ENCODE measurements at places on chromosomes 3 and 15.

DNA sequence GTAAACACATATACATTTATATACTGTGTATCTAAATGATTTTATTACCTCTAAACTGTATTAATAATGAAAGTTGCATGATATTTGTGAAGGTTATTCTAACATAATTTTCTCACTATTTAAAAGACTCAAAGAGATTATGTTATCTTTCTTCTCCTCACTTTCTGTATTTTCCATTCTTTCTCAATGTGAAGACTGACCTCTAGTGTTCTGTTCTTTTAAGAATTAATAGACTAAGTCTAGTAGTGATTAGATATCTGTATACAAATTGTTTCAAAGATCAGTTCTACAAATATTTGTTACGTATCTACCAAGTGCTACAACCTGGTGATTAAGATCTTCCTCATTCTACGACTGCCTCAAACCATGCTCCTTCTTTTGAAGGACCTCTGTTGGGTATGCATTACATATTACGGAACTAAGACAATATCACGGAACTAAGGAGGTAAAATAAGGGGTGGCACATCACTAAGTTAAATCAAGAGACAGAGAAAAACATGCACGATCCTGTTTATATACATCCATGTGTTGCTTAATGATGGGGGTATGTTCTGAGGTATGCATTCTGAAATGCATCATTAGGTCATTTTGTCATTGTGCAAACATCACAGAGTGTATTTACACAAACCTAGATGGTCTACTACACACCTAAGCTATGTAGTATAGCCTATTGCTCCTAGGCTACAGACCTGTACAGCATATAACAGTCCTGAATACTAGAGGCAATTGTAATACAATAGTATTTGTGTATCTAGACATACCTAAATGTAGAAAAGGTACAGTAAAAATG, 161.5 kb upstream of the KBTBD8 start:
- no peak for DNase-seq

DNA sequence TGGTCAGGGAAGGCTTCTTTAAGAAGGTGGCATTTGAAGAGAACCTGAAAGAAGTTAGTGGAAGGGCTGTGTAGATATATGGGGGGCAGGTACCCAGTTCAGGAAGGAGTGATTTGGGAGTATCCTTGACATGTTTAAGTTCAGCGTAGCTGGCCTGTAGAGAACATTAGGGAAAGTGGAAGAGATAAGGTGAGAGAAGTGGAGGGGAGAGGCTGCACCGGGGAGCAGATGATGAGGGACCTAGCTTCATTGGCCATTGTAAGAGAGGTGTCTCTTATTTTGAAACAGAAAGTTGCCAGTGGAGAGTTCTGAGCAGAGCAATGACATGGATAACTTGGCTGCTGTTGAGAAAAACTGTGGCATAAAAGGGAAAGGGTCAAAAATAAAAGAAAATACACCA, 44.6 kb upstream of the MME start:
- no peak for DNase-seq

DNA sequence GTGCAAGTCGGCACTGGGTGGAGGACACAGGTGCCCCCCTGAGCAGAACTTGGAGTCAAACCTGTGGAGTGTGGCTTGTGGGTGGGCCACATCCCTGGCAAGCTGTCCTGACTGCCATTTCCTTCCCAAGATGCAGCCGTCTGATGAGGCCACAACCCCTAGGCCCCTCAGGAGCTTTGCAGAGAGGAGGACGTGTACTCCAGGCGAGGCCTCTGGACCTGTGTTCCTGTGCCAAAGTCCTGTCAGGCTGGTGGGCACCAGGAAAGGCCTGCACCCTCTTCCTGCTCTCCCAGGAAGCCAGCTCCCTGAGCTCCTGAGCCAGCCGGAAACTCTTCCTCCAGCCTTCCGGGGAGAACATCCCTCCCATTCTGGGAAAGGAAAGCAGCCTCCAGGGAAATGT, 48.5 kb downstream of the CMTM6 start:
- no peak for DNase-seq

DNA sequence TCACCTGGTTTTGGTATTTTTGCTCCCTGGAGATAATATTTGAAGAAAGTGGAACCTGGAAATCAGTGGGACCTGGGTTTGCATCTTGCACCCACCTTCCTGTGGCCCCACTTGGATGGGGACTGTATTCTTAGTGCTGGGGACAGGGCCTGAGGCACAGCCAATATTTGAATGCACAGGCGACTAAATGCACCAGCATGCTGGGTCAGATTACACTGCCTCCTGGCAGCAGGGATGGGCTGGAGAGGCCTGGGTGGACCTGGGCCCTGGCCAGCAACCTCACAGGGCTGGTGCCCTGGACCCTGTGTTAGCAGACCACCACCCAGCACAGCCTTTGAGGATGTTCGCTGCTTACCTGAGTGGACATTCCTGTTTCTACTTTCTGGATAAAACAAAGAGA, 10.5 kb downstream of the ITIH4 start:
- no peak for DNase-seq

GRCh38 chr3:171260899-171261298, 199.3 kb downstream of the TNIK start:
- DNase-seq: no peak
